Panc1 (cell line): ENCODE measurements at places on chromosomes 5 and 9. TPM values are rescaled to one million over a fixed set of nuclear protein-coding genes. Genes with fewer than 3 reads are reported as not detected.

FOXD4L3 gene
- total RNA-seq = not detected

SLC46A2 gene
- not detected for total RNA-seq

PPP3R2 gene
- not detected for total RNA-seq

ADAMTS6 gene
- total RNA-seq = 0.64 TPM

SELENOP gene
- 1.6 TPM for total RNA-seq

DPH7 gene
- total RNA-seq = 35.9 TPM

TAF1L gene
- not detected for total RNA-seq

FCN2 gene
- total RNA-seq = not detected

OLFM1 gene
- total RNA-seq = 0.39 TPM

CEP120 gene
- total RNA-seq = 20.1 TPM

SREK1IP1 gene
- total RNA-seq = 13.3 TPM

HSD17B3 gene
- 0.39 TPM for total RNA-seq

GRAMD2B gene
- 4.1 TPM for total RNA-seq

CFAP90 gene
- total RNA-seq = 0.69 TPM

N4BP3 gene
- 2.3 TPM for total RNA-seq

OMD gene
- not detected for total RNA-seq

ST6GALNAC4 gene
- total RNA-seq = 38.0 TPM

ANKRD55 gene
- total RNA-seq = not detected

EIF4EBP3 gene
- 8.6 TPM for total RNA-seq

TTC39B gene
- 1.6 TPM for total RNA-seq

C5 gene
- 1.6 TPM for total RNA-seq

GPX3 gene
- 8.5 TPM for total RNA-seq

TXNDC8 gene
- not detected for total RNA-seq

EFNA5 gene
- total RNA-seq = 30.5 TPM

THBS4 gene
- total RNA-seq = 0.31 TPM

IRGM gene
- 0.18 TPM for total RNA-seq

SHLD3 gene
- total RNA-seq = 3.3 TPM

TMC1 gene
- 0.36 TPM for total RNA-seq

PRDM9 gene
- not detected for total RNA-seq

CER1 gene
- not detected for total RNA-seq

BTNL3 gene
- total RNA-seq = not detected

GZMA gene
- total RNA-seq = not detected

ST8SIA4 gene
- total RNA-seq = 0.41 TPM

C9orf153 gene
- not detected for total RNA-seq

C9orf50 gene
- total RNA-seq = not detected

TEX48 gene
- total RNA-seq = not detected

ACER2 gene
- 1.3 TPM for total RNA-seq

GSN gene
- 278 TPM for total RNA-seq

F12 gene
- 13.4 TPM for total RNA-seq

PRDM12 gene
- 0.08 TPM for total RNA-seq

SPINK4 gene
- not detected for total RNA-seq

LEAP2 gene
- 1.4 TPM for total RNA-seq

CENPP gene
- total RNA-seq = 6.7 TPM

PHF24 gene
- 0.08 TPM for total RNA-seq

SURF6 gene
- total RNA-seq = 16.1 TPM
